Pancreas (tissue), 10 donors: ENCODE measurements at places on chromosomes 4 and X.
A peak's percentile ranks its signal among the peaks of the same experiment; 100 is the strongest.

- H3K27ac ChIP-seq, result no peak overlapping the region
- H3K36me3 ChIP-seq, result no peaks in the 10 kb centered on the region
- no peak for DNase-seq
- no peaks in the 10 kb centered on the region for H3K27me3 ChIP-seq
- no peak overlapping the region for H3K4me3 ChIP-seq
Observed at GRCh38 chr4:68569466-68570121, 6.5 kb downstream of the UGT2B17 start.

- no peaks in the 10 kb centered on the region for H3K36me3 ChIP-seq
- no peaks in the 10 kb centered on the region for H3K27me3 ChIP-seq
- no peak for DNase-seq
- H3K4me1 ChIP-seq, result no peaks in the 10 kb centered on the region
- no peak overlapping the region for H3K4me3 ChIP-seq
Observed at GRCh38 chrX:497186-498014, 110.7 kb upstream of the PPP2R3B start.

- no peaks in the 10 kb centered on the region for H3K4me1 ChIP-seq
- peak overlapping the region; percentile 85 for H3K4me3 ChIP-seq
- H3K27me3 ChIP-seq, result no peaks in the 10 kb centered on the region
- no peak for DNase-seq
Observed at GRCh38 chr4:173332963-173333657, 1.0 kb downstream of the HMGB2 start.

DNA sequence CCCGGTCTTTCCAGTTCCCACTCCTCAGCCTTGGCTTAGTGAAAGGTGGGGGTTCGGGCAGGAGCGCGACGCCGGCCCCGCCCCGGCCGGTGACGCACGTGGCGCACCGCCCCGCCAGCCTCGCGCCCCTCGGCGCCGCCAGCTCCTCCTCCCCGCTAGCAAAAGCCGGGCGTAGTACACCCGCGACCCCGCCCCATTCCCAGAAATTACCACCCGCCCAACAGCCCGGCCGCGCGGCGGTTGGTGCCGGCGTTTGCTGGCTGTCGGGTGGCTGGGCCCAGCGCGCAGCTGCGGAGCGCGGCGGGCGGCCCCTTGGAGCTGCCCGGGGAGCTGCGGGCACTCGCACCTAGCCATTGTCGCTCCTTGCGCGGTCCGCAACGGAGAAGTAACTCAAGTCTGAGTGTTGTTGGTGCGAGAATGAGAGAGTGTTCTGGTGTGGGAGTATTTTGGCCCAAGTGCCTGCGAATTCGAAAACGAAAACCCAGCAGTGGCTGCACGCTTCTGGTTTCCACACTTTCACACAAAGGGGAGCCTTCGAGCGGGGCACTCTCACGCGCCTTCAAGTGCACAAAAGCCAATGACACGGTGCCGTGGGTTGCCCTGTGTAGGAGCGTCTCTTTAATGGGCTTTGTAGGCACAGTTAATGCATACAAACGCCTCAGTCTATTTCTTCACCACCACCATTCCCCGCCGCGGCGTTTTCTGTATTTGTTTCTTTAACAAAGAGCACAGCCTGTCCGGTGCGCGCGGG is 1.0 kb upstream of the ELF2 start:
- peak overlapping the region; percentile 99 for H3K27ac ChIP-seq
- peaks cover 10% of the 10 kb centered on the region for H3K4me1 ChIP-seq
- peak overlapping the region; percentile 60 for H3K4me3 ChIP-seq
- H3K27me3 ChIP-seq, result no peaks in the 10 kb centered on the region
- peak; percentile 97 for DNase-seq

- H3K4me1 ChIP-seq, result no peaks in the 10 kb centered on the region
- H3K36me3 ChIP-seq, result no peaks in the 10 kb centered on the region
- DNase-seq, result no peak
Observed at GRCh38 chr4:104938624-104939023, 208.1 kb upstream of the TET2 start.

DNA sequence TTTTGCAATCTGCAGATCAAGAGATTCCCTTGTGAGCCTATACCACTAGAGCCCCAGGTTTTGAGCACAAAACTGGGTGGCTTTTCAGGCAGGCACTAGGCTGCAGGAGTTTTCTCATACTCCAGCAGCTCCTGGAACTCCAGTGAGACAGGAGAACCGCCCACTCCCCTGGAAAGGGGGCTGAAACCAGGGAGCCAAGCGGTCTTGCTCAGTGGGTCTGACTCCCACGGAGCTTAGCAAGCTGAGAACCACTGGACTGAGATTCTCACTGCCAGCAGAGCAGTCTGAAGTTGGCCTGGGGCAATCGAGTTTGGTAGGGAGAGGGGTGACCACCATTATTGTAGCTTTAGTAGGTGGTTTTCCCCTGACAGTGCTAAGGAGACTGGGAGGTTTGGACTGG is 313.8 kb upstream of the TEX13C start:
- H3K36me3 ChIP-seq, result no peaks in the 10 kb centered on the region
- H3K27me3 ChIP-seq, result no peaks in the 10 kb centered on the region
- H3K4me3 ChIP-seq, result no peak overlapping the region
- no peak for DNase-seq
- no peak overlapping the region for H3K27ac ChIP-seq

- H3K27ac ChIP-seq, result no peak overlapping the region
- H3K27me3 ChIP-seq, result no peaks in the 10 kb centered on the region
- peak; percentile 56 for DNase-seq
Observed at GRCh38 chrX:43557792-43558191, 98.3 kb upstream of the MAOA start.

DNA sequence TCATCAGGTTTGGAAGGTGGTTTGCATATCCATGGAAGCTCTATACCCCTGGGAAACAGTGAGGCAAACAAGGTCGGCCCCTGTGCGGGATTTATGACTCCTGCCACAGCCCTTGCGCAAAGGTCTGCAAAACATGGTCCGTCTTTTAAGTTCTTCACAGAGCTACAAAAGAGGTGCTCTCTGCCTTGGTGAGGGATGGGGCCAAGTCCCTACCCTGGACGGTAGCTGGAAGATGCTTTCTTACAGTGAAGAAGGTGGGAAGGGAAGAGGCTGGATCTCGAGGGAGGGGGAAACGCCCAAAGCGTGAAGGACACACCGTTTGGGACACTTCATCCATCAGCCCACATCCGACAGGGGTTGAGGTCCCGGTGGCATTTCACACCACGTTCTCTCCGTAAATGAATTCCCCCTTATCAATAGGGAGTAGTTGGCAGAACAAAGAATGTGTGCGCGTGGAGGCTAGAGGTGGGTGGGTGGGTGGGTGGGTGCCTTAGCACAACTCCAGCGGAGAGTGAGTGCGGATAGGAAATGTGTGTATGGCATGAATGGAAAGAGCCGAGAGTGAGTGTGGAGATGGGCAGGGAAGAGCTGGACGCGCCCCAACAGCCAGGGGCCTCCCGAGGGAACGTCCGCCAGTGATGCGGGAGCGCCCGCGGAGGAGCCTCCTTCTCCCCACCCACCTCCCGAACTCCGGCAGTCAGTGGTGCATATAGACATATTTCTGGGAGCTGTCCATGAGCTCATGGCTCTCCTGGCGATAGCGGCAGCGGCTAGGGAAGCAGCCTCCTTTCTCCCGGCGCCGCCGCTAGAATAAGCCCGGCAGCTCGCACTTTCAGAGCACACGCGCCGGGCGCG is 68.3 kb downstream of the LARP7 start:
- H3K4me3 ChIP-seq, result peak overlapping the region; percentile 37
- no peaks in the 10 kb centered on the region for H3K36me3 ChIP-seq
- H3K27ac ChIP-seq, result no peak overlapping the region
- H3K4me1 ChIP-seq, result no peaks in the 10 kb centered on the region

DNA sequence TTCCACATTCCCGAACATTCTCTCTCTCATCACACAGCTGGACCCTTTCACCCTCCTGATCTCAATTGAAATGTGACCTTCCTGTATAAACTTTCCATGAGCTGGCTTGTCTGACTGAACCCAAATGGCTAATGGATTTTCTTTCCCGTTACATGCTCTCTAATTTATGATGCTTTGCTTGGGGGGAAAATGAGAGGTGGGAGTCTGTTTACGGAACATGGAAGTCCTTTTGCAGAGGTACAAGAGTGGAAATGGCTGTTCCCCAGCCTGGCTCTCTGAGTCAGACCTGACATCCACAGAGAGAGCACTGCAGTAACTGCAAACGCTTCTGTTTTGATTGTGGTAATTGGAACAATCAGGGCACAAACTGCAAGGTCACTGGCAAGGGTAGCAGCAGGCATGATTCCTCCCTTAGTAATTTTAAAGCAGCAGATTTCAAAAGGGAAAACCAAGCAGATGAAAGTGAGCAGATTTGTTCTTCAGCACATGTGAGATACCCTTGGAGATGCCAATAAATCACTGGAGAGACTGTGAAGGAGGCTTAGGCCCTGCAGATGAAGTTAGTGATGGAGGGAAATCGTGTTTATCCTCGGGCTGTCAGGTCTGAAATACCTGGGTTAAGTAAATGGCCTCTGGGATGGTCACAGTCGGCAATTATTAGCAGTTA is 83.9 kb downstream of the SNCA start:
- H3K4me3 ChIP-seq, result no peak overlapping the region
- no peaks in the 10 kb centered on the region for H3K27me3 ChIP-seq
- no peak for DNase-seq
- H3K27ac ChIP-seq, result no peak overlapping the region
- H3K36me3 ChIP-seq, result no peaks in the 10 kb centered on the region
- no peaks in the 10 kb centered on the region for H3K4me1 ChIP-seq

GRCh38 chr4:6019316-6020263 is 1.4 kb upstream of the C4orf50 start:
- no peak overlapping the region for H3K27ac ChIP-seq
- peak; percentile 24 for DNase-seq
- no peaks in the 10 kb centered on the region for H3K4me1 ChIP-seq
- H3K27me3 ChIP-seq, result peaks cover 4% of the 10 kb centered on the region

GRCh38 chrX:63934791-63935190 is 149.8 kb upstream of the ARHGEF9 start:
- no peak for DNase-seq
- H3K27ac ChIP-seq, result no peak overlapping the region
- no peaks in the 10 kb centered on the region for H3K36me3 ChIP-seq
- H3K4me1 ChIP-seq, result no peaks in the 10 kb centered on the region
- no peaks in the 10 kb centered on the region for H3K27me3 ChIP-seq

DNA sequence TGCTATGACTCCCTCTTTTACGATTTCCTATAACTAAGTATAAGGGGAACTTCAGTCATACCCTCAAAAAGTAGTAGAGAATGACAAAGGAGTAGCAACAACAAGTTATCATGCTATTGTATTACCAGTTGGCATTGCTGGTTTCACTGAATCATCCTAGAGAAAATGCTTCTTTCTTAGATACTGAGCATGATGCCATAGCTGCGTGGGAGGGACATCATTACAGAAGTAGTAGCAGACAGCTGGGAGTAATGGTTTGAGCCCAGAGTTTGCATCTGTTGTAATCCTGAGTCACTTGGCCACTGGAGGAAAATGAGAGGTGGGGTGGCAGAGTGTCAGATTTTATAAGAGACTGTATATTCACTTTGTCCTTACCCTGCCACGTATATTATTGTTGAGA is 38.6 kb downstream of the MTMR1 start:
- no peak overlapping the region for H3K4me3 ChIP-seq
- H3K36me3 ChIP-seq, result no peaks in the 10 kb centered on the region
- no peak overlapping the region for H3K27ac ChIP-seq

DNA sequence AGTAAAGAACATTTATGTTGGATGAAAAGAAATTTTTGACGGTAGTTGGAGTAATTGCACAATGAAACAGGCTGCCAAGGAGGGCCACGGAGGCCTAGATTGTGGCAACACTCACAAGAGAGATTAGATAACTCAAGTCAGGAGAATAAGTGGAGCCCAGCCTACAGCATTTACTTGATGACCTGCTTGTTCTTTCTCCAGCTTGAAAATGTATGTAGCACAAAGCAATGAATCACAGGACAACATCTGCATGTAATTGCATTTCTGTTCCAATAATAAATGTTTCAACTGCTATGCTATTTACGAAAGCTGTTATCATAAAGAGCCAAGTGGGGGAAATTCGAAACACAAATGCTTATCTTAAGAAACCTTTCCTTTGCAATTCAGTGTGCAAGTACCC is 221.2 kb upstream of the MID1 start:
- no peaks in the 10 kb centered on the region for H3K27me3 ChIP-seq
- no peak overlapping the region for H3K27ac ChIP-seq
- H3K36me3 ChIP-seq, result no peaks in the 10 kb centered on the region
- no peak overlapping the region for H3K4me3 ChIP-seq
- no peak for DNase-seq

DNA sequence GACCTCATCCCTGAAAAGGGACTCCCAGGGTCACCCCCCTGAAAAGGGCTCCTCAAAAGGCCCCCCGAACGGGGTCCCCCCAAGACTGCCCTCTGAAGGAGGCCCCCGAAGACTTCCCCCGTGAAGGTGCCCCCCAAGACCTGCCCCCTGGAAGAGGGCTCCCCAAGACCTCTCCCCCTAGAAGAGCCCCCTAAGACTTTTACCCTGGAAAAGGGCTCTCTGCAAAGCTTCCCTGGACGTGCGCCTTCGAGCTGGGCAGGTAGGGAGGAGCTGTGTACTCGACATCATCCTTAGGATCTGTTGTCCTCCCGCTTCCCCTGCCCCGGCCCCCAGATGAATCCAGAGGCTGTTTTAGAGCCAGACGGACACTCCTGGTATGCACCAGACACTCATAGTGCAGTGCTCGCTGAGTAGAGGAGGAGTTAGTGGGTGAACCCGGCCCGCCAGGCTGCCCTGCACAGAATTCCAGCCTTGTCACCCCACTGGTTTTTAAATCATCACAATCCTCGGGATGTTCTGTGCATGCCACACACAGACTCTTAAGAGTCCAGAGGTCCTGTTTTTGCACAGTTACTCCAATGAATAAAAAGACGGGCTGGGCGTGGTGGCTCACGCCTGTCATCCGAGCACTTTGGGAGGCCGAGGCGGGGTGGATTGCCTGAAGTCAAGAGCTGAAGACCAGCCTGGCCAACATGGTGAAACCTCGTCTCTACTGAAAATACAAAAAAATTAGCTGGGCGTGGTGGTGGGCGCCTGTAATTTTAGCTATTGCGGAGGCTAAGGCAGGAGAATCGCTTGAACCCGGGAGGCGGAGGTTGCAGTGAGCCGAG is 5.7 kb upstream of the SLC25A6 start:
- H3K4me1 ChIP-seq, result peaks cover 5% of the 10 kb centered on the region
- DNase-seq, result peak; percentile 51
- H3K27me3 ChIP-seq, result no peaks in the 10 kb centered on the region
- H3K4me3 ChIP-seq, result no peak overlapping the region
- no peaks in the 10 kb centered on the region for H3K36me3 ChIP-seq
- H3K27ac ChIP-seq, result no peak overlapping the region
